ENCODE measurements at places on chromosomes 3 and 15.

GRCh38 chr15:50675535-50676144 lies 11.0 kb downstream of the TRPM7 start:
- no peak for DNase-seq

- DNase-seq: no peak
These were observed 612.9 kb downstream of the ROBO1 start for GRCh38 chr3:79154865-79155264.

- no peak for DNase-seq
These were observed 165.0 kb downstream of the NTRK3 start for GRCh38 chr15:88091444-88092016.

DNA sequence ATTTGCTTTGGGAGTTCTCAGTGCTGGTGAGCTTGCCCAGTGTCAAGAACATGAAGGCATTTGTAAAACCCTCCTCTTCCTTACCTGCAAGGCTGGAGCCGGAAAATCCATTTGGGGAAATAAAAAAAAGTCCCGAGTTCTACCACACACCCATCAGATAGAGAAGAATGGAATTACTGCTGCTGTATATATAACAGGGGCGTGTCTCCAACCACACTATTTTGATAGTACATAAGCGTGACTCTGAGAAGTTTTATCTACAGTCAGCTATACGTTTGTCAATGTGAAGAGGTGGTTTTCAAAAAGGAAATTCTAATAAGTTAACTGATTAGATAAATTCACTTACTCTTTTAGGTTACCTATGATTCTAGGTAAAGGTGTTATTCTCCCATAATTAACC lies 1.3 kb upstream of the CPA3 start:
- DNase-seq: no peak

DNA sequence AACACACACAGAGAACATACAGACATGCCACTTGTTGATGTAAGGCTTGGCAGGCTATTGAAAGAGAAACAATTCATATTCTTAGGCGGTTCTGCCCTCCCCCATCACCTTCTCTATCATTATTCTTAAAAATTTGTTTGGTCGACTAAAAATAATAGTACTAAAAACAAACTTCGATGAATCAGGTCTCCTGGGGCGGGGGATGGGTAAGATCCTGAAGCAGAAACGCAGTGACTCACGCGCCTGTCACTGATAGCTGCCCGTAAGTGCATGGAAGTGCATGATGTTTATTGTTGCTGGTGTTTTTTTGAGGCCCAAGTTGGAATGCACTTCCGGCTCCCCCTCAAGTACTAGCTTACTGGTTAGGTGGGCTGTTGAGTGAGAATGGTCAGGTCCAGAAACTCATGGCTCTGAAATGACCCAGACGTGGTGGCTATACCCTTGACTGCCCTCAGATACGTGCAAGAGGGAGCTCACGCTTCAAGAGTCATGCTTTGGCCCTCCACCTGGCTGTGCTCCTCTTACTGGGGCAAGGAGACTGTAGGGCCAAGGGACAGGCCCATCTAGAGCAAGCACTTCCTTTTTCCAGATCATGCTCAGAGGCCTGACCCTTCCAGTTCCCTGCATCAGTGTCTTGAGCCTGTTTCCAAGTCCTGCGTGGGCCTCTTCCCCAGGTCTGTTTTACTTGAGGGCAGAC lies 10.9 kb downstream of the SMAD3 start:
- DNase-seq: no peak

DNA sequence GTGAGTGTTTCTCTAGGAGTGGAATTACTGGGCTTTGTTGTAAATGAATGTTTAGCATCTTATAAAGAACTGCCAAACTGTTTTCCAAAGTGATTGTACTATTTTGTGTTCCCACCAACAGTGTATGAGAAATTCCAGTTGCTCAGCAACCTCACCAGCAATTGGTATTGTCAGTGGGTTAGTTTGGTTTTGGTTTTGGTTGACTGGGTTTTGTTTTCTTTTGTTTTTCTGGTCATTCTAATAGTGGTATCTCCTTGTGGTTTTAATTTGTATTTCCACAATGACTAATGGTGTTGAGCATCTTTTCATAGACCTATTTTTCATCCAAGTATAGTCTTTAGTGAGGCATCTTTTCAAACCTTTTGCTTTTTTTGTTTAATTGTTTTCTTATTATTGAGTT lies 27.1 kb downstream of the FILIP1L start:
- no peak for DNase-seq

DNA sequence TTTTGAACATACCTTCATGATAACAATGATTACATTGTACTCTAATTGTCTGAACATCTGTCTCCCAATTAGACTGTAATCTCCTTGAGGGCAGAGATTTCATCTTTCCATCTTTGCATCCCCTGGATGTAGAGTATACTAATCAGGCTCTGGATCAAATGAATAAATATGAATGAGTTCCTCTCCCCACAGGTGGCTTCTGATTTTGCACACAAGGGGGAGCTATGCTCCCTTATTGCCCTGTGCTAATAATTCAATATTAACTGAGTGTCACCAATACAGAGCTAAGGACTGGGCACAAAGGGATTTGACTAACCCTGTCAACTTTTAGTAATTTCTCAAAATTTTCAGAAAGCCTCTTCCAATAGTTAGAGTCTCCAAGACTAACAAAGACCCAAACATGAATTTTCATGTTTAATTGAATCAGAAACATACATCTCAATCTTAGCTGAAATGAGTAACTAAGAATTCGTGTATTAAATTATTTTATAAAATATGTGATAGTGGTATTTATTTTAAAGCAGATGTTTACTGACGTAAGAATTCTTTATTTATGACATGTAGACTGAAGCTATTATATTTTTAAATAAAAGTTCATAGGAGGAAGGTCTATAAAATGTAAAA lies 3.0 kb downstream of the DUOXA1 start:
- no peak for DNase-seq

Measured in tibial artery (tissue), 4 donors.